ENCODE measurements at places on chromosomes 2 and 18.

DNA sequence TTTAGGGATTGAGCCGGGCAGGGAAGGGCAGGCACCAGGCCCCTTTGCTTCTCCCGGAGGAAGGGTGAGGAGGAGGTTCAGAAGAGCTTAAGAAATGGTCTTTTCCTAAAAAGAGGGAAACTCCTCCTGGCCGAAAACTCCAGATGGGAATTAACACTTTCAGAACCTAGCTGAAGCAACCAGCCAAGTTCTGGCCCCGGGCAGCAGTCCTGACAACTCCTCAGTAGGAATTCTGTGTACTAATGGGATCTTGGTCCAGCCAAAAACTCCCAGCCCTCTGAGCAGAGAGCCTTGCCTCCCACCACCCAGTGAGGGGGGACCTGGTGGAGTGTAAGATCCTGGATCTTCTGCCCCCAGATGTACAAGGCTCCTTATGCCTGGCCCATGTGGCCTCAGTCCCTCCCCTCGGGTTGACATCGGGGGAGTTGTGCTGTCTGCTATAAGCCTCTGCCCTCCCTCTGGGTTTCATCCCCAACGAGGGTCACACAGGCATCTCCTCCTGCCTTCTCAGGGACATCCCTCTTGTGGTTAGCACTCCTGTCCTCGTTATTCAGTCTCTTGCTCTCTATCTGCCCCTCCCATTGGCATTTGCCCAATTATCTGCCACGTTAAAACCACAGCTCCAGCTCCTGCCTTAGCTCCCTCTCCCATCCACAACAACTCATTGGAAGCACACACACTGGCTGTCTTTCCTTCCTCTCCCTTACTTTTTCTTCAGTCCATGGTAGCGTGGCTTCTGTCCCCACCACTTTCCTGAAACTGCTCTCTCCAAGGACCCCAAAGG, 184.6 kb downstream of the CYP26B1 start:
- DNase-seq = no peak

GRCh38 chr2:241553981-241554380, 4.6 kb upstream of the BOK start:
- DNase-seq = no peak

- DNase-seq = no peak
Measured at GRCh38 chr18:21242780-21243401, 859 bp downstream of the GREB1L start.

- DNase-seq = no peak
Measured at GRCh38 chr2:219404291-219404910, 13.8 kb upstream of the DES start.
